ENCODE measurements at places on chromosomes 12 and 14.

- no peak for DNase-seq
Observed at GRCh38 chr14:88630565-88630964, 67.7 kb downstream of the ZC3H14 start.

DNA sequence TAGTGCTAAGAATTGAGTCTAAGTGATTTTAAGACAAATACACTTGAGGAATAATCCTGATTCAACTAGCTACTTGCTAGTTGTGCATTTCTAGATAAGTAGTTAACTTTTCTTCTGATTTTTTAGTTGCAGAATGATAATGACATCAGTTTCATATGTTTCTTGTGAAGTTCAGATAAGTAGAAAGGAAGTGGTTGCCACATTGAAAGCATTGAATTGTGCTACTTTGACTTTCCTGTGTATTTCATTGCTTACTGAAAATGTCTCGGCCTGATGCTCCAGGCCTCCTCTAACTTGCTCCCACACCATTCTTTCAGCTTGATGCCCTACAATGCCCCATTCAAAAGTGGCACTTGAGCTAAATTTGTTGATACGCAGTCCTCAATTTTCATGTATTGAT is 980.0 kb downstream of the TMTC2 start:
- no peak for DNase-seq

DNA sequence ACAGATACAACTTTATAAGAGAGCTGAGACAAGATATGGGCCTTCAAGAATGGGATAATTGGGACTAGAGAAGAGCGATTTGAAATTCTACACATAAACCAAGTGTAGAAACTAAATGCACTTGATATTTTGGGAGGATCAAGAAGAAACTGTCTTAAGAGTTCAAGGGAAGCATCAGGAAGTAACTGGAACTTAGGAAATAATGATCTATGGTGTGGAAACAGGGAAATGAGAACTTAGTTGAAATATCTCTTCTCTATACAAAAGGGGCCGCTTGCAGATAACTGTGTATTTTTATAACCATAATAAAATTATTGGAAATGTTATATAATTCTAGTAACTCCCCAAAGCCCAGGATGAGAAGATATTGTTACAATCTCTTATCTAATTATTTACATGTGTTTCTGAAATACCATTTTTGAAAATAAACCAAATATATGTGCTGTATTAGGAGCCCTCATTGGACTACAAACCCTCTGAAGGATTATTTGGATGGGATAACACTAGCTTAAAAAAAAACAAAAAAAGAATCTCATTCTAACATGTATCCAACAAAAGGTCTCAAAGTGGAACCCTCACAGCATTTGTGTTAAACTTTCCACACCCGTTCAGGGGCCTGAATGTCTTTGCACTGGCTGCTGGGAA is 84.7 kb upstream of the FLRT2 start:
- no peak for DNase-seq

- no peak for DNase-seq
Observed at GRCh38 chr14:77273796-77274195, 2.8 kb upstream of the NGB start.

GRCh38 chr12:68828672-68829068 is 20.7 kb downstream of the MDM2 start:
- DNase-seq, result no peak

DNA sequence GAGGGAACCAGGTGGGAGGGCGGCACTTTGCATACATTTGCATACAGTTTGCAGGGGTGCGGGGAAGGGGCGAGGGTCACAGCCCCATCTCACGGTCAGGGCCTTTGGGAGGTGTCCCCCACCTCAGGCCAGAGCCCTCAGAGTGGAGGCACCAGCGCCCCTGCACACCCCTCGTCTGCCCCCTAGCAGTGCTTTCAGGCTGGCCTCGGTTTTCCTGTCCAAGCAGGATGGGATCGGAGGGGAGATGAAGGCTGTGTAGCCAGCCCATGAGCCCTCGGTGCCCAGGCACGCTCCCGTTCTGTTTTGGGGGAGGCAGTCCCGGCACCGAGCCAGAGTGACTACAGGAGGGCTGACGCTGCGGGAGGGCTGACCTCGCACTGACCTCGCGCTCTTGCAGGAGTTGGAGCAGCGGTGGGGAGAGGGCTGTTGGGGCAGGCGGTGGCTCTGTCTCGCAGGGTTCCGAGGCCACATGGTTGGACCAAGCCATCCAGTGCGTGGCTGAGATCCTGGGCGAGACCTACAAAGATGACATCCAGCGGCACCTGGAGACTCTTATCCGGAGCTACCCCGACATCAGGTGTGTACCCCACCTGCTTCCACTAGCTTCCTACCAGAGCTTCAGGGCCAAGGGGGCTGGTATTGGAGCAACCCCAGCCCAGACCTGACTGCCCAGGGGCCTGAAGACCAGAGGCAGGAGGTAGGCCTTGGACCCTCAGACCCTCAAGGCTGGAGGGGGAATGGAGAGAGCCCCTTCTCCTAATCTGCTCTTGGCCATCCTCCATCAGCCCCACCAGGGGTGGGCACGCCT is 13.6 kb downstream of the EXOC3L4 start:
- no peak for DNase-seq

DNA sequence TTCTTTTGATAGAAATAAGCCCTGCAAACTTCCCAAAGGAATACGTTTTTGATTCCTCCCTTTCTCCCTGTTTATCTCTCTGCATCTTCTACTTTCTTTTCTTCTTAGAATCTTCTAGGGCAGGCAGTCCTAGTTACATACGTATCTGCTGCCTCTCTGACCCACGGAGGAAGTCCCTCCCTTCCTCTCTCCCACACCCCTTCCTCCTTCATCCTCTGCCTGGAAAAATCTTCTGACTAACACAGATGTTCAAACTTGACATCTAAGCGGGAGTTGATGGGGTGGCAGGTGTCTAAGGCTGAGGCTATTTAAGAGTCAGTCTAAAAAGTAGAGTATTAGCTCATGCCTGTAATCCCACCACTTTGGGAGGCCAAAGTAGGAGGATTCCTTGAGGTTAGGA is 88.6 kb downstream of the MAP1LC3B2 start:
- no peak for DNase-seq

- no peak for DNase-seq
Observed at GRCh38 chr12:27571463-27571862, 47.5 kb downstream of the PPFIBP1 start.

DNA sequence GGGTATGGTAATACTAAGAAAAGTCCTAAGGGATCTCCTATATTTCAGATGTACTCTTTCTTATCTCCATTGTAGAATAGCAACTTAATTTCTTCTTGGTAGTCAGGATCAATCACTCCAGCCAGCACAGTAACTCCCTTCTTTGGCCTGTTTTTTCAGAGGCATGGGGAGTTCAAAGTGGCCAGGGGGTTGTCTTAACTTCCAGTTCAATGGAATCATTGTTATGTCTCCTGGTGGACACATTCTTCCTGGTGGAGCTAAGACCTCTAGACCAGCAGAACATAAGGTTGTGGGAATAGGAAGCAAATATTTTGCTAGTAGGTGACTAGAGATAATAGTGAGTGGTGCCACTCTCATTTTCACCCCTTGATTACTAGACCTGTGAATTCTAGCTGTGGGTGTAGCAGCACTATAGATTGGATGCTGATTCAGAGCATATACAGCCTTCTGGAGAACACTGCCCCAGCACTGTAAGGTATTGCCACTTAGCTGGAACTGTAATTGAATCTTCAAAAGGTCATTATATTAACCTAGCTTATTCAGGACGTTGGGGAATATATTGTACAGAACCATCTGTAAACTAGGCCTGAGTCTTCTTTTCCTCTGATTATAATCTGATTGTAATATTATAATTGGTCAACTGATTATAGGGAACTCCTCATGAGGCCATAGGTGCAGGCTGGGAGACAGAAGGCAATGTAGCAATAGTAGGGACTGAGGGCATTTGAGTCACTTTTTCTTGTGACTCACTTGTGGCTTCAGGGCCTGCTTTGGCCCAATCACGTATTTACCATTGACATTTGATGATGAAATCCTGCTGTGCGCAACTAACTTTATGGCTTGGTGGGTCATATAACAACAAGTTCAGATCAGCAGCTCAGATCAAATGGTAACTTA is 60.2 kb upstream of the ATP2B1 start:
- DNase-seq, result no peak

GRCh38 chr12:93466625-93467350 is 526 bp upstream of the MRPL42 start:
- DNase-seq, result peak; percentile 5

GRCh38 chr12:124456652-124457152 is 110.7 kb downstream of the NCOR2 start:
- no peak for DNase-seq

DNA sequence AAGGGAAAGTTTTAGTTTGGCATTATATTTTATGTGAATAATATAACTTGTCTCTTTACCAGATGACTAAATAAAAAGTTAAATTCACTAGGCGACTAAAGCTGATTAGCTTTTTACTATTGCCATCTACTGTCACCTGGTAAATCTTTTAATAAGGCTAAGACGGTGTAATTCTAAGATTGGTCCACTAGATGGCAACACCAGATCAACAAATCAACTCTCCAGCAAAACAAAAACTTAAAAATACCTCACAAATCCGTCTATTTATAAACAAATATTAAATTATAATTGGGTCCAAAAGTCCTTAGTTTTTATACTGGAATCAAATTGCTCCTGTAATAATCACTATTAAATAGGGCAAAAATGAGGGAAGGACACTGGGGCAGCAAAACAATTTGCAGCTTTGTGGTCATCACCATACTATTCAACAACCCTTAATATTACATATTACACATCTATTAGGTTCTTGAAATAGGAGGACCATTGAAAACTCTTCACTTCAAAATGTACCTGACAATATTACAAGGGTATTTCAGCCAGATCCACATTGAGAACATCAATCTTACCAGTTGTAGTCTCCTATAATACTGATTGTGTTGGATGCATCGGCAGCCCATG is 47.9 kb downstream of the GALC start:
- no peak for DNase-seq

All from stimulated activated CD4-positive, alpha-beta T cell treated with anti-CD3 and anti-CD28 coated beads, Interleukin-12 subunit alpha, Interleukin-12 subunit beta, amount 100 ng/mL, for 4 hours (primary cell).